Stimulated activated naive B cell treated with anti-CD40 and anti-IgM and Interleukin-4, amounts not matched to agents 10 μg/mL and 1 μg/mL and 100 μg/mL, for 72 hours (primary cell): ENCODE measurements at places on chromosomes 16 and 17.

DNA sequence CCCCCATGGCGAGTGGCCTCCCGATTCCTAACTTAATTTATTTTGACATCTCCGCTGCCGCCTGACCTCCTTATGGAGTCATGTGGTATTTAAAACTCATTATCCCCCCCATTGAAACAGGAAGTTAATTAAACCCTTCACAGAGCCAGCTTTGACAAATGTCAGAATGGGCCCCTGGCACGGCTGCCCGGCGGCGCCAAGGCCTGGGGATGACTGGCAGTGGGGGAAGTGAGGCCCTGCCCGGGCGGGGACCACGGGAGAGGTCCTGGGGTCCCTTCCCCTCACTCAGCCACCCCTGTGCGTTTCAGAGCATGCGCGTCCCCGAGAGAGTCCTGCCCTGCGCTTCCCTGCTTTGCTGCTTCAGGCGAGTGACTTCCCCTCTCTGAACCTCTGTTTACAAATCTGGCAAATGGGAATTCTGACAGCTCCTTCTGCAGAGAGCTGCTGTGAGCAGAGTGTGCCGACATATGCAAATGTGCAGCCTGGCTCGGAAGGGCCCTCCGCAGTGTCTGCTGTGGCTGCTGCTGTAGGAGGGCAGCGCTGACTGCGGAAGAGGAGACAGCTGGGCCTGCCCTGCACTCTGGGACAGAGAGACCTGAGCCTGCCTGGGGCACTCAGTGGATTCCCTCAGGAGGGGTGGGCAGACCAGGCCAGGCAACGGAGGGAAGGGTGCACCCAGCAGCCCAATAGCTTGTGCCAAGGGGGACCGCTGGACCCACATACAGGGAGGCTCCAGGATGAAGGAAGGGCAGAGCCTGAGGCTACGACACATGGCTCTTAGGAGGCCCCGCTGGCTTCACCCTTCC, 4.4 kb upstream of the ZFPM1 start:
- peaks cover 42% of the 10 kb centered on the region for H3K4me1 ChIP-seq
- H3K4me3 ChIP-seq: peak overlapping the region; percentile 60
- no peaks in the 10 kb centered on the region for H3K36me3 ChIP-seq
- DNase-seq: no peak

- H3K27me3 ChIP-seq: no peaks in the 10 kb centered on the region
- DNase-seq: no peak
- H3K4me3 ChIP-seq: no peak overlapping the region
- no peak overlapping the region for H3K27ac ChIP-seq
- no peaks in the 10 kb centered on the region for H3K4me1 ChIP-seq
Measured at GRCh38 chr17:56203430-56203829, 50.2 kb downstream of the ANKFN1 start.

GRCh38 chr16:5502467-5502869, 404.9 kb upstream of the EEF2KMT start:
- peaks cover 5% of the 10 kb centered on the region for H3K27me3 ChIP-seq
- H3K36me3 ChIP-seq: no peaks in the 10 kb centered on the region
- H3K4me1 ChIP-seq: no peaks in the 10 kb centered on the region
- DNase-seq: no peak
- H3K4me3 ChIP-seq: no peak overlapping the region

DNA sequence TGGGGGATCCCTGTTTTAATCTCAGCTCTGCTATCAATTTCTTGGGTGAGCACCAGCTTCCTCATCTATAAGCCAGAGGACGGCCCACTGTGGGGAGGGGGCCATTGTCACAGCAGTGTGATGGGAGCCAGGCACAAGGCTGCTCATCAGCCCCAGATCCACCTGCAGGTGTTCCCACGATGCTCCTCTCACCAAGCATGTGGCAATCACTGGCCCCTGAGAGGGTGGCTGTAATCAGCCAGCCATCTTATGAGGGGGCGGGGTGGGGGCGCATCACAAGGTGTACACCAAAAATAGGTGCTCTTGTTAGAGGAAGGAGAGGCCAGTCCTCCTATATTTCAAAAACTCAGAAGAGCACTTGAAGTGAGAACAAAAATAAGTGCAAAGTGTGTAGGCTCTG, 31.2 kb downstream of the HNF1B start:
- peaks cover 46% of the 10 kb centered on the region for H3K27me3 ChIP-seq
- no peak overlapping the region for H3K27ac ChIP-seq
- peaks cover 29% of the 10 kb centered on the region for H3K4me1 ChIP-seq
- H3K4me3 ChIP-seq: no peak overlapping the region
- no peak for DNase-seq

GRCh38 chr17:81577278-81578000, 25.3 kb upstream of the FAAP100 start:
- peaks cover 14% of the 10 kb centered on the region for H3K4me1 ChIP-seq
- peaks cover 56% of the 10 kb centered on the region for H3K36me3 ChIP-seq
- no peak overlapping the region for H3K4me3 ChIP-seq
- H3K27me3 ChIP-seq: no peaks in the 10 kb centered on the region
- DNase-seq: no peak
- peak overlapping the region; percentile 65 for H3K27ac ChIP-seq

DNA sequence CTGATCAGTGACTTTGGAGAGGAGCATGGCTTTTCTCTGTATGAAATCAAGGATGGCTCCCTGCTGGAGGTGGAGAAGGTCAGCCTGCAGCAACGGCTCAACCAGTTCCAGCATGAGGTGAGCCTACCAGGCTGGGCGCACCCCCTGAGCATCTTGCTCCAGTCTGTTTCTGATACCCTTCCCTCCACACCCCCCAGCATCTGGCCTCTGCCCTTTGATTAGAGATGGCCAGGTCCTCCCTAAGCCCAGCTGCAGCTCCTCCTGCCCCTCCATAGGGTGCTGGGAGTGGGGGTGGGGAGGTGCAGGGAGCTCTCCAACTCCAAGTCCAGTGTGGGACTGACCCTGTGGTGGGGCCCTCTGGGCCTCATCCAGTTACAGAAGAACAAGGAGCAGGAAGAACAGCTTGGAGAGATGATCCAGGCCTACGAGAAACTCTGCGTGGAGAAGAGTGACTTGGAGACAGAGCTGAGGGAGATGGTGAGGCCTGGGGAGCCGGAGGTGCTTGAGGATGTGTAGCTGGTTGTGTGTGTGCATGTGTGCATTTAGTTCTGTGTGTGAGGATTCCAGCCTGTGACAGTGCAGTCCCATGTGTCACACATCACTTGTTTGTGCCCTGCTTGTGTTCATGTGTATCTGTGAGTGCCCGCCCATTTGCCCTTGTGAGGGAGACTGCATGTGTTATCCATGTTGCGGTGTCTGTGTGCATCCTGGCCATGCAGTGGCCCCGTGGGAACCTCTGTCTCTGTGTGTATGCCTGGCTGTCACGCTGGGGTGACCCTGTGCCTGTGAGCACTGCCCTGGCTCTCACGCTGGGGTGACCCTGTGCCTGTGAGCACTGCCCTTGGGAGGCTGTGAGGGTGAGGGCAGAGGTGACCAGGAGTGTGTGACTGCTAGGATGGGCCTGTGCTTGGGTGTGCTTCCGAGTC, 3.0 kb downstream of the TBKBP1 start:
- H3K4me3 ChIP-seq: no peak overlapping the region
- DNase-seq: no peak
- peaks cover 42% of the 10 kb centered on the region for H3K4me1 ChIP-seq

GRCh38 chr16:53933407-53933806, 229.5 kb downstream of the FTO start:
- DNase-seq: no peak
- H3K4me3 ChIP-seq: no peak overlapping the region
- no peaks in the 10 kb centered on the region for H3K4me1 ChIP-seq
- H3K27ac ChIP-seq: no peak overlapping the region
- no peaks in the 10 kb centered on the region for H3K27me3 ChIP-seq

GRCh38 chr16:73216932-73217331, 169.0 kb upstream of the ZFHX3 start:
- H3K36me3 ChIP-seq: no peaks in the 10 kb centered on the region
- no peak overlapping the region for H3K4me3 ChIP-seq
- H3K27ac ChIP-seq: no peak overlapping the region
- H3K4me1 ChIP-seq: no peaks in the 10 kb centered on the region
- H3K27me3 ChIP-seq: peaks cover 5% of the 10 kb centered on the region
